ENCODE measurements at places on chromosomes 2 and 18.

- no peak for DNase-seq
These were observed 196.0 kb downstream of the PAX3 start for GRCh38 chr2:222102575-222103349.

GRCh38 chr2:26730549-26731344, 33.3 kb upstream of the SLC35F6 start:
- DNase-seq, result no peak

DNA sequence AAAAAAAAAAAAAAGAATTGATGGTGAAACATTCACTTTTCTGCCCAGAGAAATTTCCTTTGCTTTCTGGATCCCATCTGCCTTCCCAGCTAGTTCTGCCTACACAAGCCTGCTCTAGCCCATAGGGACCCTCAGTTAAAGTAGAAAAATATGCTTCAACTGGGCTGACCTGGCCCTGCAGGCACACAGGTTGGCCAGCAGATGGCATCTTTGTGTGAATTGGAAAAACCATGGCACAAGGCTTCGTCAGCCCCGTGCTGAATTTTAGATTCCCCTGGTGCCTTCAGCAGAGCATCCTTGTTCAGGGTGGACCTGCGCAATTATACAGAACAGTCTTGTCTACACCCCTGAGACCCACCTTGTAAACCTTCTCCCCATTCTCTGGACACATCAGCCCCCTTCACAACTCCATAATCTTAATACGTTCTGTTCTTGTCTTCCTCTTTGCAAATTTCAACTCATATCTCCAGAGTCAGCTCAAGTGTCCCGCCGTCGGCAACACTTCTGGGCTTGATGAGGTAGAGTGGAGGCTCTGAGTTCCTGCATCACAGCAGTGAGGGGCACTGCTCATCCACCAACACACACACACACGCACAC, 114.5 kb downstream of the INSIG2 start:
- peak; percentile 71 for DNase-seq

DNA sequence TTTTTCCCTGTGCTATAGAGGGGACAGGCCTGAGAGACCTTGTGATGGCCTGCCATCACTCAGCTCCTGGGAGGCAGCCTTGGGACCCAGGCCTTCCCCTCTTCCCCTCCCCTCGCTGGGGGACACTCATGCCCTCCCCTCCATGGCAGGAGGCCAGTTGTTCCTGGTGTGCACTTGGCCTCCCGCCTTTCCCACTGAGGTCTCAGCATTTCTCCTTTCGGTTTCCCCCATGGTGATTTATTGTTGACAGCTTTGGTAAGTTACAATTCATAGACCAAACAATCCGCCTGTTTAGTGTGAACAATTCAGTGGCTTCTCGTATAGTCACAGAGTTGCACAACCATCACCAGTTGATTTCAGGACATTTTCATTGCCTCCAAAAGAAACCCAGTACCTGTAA, 10.2 kb upstream of the CNDP1 start:
- no peak for DNase-seq

DNA sequence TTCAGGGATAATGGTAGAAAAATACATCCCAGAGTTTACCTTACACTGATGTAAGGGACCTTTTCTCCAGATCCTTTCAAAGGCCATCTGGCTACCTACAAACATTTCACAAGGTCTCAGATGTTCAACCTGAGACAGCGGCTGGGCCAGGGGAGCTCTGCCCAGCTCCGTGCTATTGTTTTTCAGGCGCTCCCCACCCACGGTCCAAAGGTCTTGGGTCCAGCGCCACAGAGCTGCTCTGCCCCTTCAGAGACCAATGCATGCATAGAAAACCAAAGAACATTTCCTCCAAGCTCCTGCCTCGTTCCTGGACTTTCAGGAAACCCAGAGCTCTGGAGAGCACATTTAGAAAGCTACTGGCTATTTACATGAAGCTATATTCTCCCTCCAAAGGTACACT, 40.3 kb downstream of the COPS8 start:
- no peak for DNase-seq

DNA sequence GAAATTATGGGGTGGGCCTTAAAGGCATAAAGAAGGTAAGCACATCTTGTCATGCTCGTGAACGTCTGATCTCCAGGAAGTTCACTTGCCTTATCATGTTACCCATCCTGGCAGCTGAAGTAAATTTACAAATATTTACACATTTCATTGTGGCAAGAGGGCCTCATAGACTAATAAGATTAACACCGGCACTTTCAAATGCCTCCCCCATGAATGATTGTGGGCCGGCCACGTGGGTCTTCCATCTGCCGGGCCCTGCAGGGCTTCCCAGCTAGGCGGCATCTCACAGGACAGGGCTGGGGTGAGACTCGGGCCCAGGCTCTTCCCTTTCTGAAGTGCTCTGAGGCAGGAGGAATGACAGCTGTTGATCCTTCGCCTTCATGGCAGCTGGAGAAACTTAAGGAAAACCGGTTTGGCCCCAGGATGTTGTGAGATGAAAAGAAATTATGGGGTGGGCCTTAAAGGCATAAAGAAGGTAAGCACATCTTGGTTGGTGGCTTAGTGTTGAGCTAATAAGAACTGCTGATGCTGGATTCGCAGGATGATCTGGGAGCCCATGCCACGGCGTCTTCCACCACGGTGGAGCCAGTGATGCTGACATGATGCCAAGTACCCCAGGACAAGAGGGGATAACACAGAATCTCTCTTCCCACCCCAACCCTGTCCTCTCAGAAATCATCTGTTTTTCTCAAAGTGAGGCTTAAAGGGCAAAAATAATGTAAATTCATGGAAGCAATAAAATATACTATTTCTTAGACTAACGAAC, 176.3 kb downstream of the SEPTIN10 start:
- DNase-seq, result no peak

DNA sequence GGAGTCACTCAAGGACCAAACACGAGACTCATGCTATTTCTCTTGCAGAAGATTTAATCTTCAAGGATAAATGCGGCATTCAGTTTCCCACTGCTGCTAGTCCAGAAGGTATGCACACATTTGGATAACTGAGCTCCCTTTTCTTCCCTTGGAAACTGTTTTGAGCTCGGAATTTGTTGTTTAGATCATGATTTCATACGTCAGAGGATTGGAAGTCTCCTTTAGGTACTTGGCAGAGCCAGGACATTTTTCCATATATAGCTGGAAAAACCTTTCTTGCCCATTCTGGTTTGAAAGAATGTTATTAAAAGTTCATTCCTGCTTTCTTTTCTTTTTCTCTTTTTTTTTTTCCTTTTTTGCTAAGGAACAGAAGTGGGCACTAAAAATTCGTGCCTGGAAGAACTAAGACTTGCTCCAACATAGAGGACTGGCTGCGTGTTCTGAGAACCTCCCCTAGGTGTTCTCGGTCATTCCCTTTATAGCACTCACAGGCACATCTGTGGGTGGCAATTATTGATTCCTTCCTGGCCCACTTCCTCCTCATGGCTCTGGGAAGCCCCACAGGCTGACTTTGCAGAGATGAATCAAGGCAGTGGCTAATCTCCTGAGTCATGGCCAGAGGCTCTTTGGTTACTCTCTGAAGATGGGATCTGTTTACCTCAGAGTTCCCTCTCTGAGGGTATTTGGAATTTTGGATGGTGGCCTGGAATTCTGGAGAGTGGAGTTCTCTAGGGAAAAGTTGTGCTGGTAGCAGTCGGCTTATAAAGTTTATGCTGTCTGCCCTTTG, 104.8 kb downstream of the PLCL1 start:
- DNase-seq, result no peak

GRCh38 chr2:240768216-240768615, 51.8 kb downstream of the KIF1A start:
- no peak for DNase-seq

- DNase-seq, result peak; percentile 37
These were observed 1.1 kb downstream of the VAMP8 start for GRCh38 chr2:85578243-85579180.

GRCh38 chr2:233141901-233142300, 81.8 kb downstream of the INPP5D start:
- no peak for DNase-seq

DNA sequence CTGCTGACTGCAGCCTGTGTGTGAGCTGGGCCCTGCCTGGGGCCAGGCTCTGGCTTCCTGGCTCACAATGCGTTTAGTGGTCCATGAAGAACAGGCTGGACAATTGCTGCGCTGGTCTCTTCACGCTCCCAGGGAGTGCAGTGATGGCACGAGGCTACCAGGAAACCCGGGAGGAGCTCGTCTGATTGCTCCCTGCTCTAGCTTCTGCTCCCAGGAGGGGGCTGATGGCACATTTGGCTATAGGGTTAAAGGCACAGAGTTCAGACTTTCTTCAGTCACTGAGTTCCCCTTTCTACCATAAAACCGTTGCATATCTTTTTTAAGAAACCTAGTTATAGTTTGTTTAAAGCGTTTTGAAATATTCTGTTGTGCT, 60.1 kb downstream of the KCNF1 start:
- no peak for DNase-seq

- no peak for DNase-seq
These were observed 74.8 kb downstream of the ARHGAP15 start for GRCh38 chr2:143204062-143204461.

DNA sequence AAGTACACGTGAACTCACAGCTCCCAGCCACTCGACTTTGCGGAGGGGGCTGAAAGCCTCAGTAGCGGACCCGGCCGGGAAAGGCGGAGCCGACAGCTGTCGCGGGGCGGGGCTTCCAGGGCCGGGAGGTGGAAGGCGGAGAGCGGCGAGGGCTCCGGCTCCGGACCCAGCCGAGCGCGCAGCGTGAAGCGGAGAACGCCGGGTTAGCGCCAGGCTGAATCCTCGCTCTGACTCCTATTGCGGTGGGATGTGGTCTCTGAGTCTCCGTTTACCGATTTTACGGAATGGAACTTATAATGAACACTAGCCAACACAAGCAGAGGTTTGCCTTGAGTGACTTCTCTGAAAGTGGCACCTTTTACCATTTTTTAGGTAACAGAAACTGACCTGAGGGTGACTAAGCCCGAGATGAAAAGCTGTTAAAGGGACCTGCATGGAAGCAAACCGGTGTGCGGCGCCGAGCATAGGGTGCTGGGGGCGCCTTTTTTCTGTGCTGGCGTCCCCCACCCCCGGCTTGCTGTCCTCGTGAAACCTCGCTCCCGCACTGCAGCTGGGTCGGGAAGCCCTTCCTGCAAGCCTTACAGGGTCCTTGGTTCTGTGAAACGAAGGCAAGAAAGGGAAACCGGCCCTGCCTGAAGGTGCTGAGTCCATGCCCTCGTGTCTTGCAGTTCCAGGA, 72.9 kb downstream of the EN1 start:
- peak; percentile 55 for DNase-seq

DNA sequence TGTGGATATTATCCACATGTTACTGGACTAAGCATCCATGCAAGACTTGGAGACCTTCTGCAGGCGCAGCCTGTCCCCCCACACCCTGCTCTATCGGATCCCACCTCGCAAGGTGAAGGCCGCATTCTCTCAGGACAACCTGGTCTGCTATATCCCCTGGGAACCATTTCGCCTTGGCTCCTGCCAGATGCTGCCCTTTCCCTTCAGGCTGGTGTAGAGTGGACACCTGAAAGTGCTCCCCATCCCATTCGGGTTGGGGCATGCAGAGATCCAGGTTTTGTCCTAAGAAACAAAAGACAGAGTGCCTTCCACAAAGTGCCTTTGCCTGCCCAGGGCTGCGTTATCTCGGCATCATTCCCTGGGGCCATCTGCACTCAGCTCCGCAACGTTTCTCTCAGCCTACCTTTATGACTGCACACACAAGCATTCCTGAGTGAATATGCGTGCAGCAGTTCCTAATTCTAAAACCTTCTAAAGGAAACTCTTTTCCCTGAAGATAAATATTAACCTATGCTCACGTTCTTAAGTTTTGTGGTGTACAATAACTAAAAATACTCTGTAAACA, 20.5 kb downstream of the FHL2 start:
- DNase-seq, result no peak

GRCh38 chr2:113078350-113078839, 10.6 kb downstream of the IL1F10 start:
- no peak for DNase-seq

GRCh38 chr2:48445091-48445725, 84.7 kb upstream of the STON1 start:
- DNase-seq, result no peak

- peak; percentile 25 for DNase-seq
These were observed 1.5 kb upstream of the IL1RL2 start for GRCh38 chr2:102185347-102185746.

DNA sequence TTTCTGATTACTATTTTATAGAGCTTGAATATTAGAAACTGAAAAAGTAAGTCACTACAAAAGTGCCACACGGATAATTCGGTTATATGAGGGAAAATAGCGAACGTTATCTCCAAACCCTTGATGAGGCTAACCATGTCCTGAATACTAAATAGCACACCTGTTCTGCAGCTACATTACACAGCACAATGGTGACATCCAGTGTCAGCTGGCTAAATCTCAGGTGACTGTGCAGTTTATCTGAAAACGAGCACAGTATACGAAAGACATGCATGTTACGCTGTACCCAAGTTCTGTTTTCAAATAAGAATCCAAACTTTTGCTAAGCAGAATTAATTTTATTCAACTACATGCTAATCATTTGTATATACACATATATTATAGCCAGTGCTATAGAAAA, 9.0 kb downstream of the CCDC68 start:
- no peak for DNase-seq

DNA sequence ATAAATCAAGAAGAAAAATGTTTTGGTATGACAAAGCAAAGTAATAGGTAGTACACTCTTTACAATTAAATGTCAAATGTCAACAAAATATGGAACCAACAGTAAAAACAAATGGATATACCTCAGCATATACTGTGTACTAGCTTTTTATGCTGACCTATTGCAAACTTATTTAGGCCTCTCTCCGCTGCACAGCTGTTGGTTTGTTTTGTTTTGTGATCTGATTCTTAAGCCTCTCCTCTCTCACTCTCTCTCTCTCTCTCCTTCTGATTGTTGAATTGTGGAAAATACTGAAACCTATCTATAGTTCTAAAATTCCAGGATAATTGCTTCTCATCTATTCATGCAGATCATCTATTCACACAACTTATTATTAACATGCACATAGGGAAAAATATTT, 154.9 kb upstream of the ARHGAP28 start:
- DNase-seq, result no peak

- no peak for DNase-seq
These were observed 1068.4 kb downstream of the LRP1B start for GRCh38 chr2:141062443-141062842.

DNA sequence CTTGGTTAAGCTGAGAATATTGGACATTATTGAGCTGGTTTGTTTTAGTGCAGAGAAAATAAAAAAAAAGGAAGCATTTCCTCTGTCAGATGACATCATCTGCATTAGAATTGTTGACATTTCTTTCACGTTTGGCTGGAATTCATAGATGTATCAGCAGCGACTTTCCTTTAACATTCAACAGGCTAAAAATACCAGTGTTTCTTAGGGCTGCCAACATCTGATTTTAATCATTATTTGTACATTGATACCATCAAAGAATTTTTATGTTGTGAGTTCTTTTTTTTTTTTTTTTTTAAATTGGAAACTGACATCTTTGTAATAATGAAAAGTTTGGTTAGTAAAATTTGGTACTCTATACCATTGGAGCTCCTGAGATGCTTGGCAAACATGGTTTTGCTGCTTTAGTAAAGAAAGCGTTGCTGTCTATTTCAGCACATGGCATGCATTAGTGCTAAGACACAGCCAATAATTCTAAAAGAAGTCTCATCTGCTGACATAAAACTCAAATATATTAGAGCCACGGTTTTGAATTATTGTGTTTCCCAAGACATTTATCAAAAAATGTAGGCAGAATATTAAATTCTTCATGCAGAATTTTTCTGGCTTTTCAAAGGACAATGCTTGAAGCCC, 33.6 kb downstream of the GTF2A1L start:
- DNase-seq, result no peak

- no peak for DNase-seq
These were observed 61.1 kb downstream of the ANTXR1 start for GRCh38 chr2:69073928-69074570.

- DNase-seq, result no peak
These were observed 78.9 kb upstream of the B3GNT2 start for GRCh38 chr2:62116983-62117382.

GRCh38 chr2:69489793-69490192, 52.6 kb upstream of the NFU1 start:
- no peak for DNase-seq

All from activated CD4-positive, alpha-beta T cell treated with anti-CD3 and anti-CD28 coated beads for 48 hours (primary cell).